Amniotic epithelial cell (primary cell): ENCODE measurements at places on chromosomes 12 and 14.
A peak's percentile ranks its signal among the peaks of the same experiment; 100 is the strongest.

DNA sequence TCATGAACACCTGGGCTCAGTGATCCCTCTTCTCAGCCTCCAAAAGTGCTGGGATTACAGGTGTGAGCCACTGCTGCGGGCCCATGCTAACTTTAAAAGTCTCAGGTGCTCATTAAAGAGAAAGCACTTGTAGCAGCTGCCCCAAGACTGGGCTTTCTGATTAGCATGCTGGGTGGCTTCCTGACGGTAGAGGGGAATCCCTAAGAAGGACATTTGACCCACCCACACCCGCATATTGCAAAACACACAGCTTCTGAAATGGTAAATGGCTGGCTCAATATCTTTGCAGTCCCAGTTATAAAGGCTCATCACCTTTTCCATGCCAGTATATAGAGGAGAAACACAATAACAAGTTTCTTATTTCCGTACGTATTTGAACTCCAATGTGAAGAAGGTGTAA is 19.3 kb upstream of the BICD1 start:
- no peak for DNase-seq

DNA sequence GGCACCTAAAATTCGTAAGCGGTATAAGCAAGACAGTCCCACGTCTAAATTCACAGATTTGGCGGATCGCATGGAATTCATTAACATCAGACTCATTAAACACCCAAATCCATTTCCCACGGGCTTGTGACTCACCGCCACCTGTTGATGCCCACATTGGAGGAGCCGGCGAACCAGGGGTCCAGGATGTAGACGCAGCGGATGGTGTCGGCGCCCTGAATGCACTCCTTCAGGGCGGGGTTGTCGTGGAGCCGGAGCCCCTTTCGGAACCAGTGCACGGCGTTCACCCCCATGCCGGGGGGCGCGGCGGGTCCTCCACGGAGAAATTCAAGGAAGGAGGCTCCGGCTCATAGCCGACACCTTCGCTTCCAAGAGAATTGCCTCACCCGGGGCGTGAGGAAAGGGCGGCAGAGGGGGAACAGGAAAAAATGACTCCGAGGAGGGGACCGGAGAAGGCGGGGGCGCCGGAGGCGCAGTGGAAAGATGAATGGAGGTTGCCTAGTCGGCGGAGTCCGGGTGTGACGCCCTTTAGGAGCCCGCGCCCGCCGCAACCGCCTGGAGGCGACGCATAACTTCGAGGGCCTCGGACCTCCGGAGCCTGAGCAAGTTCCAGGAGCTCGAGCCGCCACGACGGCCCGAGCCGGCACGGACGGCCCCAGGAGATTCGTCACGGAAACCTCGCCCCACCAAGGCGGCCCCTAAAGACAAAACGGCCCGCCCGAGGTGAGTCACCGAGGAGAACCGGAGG is 506 bp downstream of the CRY1 start:
- DNase-seq = peak; percentile 46

GRCh38 chr12:14854586-14855183 is 11.4 kb upstream of the ART4 start:
- DNase-seq = no peak

DNA sequence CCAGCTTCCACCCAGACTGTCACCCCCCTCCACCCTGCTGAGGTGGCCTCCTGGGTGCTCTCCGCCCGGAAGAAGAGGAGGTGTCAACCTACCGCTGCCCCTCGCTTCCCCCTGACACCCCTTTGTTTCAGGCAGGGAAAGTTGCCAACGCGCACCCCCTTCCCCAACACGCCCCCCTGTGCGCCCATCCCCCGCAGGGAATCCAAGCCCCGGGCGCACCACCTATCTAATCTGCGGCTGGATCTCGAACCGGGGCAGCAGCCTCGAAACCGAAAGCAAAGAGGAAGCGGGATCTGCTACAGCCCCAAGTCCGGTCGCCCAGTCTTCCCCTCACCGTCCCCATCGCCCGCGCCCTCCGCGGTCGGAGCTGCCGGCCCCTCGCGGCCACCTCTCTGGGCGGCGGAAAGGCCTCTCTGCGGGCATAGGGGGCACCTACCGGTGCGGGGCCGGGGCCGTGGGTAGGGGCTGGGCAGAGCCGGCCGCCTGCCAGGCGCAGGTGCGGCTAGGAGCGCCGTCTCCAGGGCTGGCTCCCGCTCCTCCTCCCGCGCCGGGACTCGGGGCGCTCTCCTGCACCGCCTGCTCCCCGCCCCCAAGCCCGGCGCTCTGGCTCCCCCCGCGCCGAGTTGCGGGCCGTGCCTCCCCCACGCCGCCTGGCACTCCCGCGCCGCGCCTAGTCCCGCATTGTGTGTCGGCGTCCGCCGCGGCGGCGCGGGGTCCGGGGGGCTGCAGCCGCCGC is 18.3 kb upstream of the PLEKHH1 start:
- peak; percentile 30 for DNase-seq

DNA sequence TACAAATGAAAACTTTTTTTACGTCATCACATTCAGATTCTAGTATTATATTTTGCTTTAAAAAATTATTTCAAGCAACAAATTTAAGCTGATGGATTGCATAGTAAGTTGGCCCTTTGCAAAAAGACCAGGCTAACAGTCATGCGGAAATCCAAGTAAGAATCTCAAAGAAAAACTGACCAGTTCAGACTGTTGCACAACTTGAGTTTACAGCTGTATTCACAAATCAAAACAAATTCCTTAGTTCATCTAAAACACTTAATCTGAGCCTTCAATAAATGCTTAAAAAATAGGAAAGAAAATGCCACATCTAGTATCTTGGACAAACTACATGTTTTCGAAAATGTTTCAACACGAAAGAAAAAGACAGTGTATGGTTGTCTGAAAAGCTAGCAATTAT is 847 bp downstream of the CCDC59 start:
- DNase-seq = peak; percentile 10

DNA sequence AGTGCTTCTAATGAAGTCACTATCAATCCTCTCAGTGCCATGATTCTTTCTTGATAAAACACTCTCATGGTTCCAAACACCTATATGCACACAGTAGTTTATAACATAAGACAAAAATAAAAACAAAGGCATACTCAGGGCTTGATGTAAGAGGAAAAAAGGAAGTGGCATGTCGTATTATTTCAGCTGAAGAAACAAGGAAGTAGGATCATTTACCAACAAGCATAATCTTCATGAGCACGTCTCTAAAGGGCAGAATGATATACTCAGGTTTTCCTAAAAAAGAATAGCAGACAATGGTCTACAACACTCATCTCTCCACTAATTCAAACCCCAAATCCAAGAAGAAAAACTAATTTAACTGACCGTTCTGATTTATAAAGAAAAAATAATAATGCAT is 33.9 kb downstream of the NUMB start:
- no peak for DNase-seq
